ENCODE measurements at places on chromosomes 5 and 9.

DNA sequence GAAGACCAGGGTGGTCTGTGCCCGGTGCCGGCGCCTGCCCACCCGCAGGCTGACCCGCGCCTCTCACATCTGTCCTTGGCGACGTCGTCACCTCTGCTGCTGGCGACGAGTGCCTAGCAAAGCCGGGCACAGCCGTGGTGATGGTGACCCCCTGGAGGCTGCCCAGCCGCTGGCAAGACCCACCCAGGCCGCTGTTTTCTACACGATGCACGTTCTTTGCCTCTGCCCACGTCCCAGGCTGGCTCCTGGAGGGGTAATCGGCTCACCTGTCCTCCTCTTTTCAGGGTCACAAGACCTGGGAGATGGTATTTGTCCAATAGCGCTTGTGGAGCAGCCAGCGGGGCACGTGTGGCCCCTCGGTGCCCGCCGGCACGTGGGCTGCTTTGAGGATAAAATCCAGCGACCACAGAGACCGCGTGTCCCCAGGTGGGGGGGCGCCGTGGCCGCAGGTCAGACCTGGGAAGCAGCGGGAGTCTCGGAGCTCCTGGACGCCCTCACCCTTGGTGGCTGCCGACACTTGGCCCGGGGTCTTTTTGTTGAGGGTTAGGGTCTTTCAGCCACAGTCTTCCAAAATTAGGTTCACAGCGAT, 29.5 kb downstream of the SLC9A3 start:
- no peak for DNase-seq

GRCh38 chr9:131167146-131167692, 41.8 kb downstream of the NUP214 start:
- DNase-seq, result no peak

GRCh38 chr9:100074093-100074492, 24.7 kb downstream of the ERP44 start:
- DNase-seq, result peak; percentile 37

- no peak for DNase-seq
Observed at GRCh38 chr5:159819591-159820411, 96.5 kb upstream of the ADRA1B start.

- DNase-seq, result no peak
Observed at GRCh38 chr5:7837403-7837802, 13.5 kb downstream of the CFAP90 start.

GRCh38 chr9:113844466-113844865, 31.6 kb upstream of the ZNF618 start:
- DNase-seq, result no peak

DNA sequence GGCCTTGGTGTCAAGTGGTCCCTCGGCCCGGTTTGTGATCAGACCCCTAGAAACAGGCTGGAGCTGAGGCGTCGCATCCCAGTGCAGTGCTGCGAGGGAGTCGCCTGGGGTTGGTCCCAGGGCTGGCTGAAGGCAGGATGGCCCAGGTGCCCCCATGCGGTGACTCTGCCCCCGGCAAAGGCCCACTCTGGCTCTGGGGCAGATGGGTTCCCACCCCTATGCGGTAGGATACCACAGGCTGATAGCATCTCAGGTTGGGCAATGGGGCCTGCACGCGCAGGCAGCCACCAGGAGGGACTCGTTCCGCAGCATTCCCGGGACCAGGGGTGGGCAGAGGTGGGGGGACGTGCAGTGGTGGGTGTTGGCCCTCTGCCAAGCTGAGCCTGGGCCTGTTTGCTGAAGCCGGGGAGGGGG, 86.0 kb downstream of the RXRA start:
- DNase-seq, result no peak

DNA sequence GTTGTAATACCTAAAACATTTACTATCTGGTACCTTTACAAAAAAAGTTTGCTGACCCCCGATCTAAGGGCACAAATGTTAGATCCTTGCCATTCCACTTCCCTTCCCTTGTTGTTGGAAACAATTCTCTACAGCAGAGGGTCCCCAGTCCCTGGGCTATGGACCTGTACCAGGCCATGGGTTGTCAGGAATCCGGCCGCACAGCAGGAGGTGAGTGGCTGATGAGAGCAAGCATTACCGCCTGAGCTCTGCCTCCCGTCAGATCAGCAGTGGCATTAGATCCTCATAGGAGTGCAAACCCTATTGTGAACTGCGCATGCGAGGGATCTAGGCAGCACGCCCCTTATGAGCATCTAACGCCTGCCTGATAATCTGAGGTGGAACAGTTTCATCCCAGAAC, 248.5 kb downstream of the AP3B1 start:
- no peak for DNase-seq

DNA sequence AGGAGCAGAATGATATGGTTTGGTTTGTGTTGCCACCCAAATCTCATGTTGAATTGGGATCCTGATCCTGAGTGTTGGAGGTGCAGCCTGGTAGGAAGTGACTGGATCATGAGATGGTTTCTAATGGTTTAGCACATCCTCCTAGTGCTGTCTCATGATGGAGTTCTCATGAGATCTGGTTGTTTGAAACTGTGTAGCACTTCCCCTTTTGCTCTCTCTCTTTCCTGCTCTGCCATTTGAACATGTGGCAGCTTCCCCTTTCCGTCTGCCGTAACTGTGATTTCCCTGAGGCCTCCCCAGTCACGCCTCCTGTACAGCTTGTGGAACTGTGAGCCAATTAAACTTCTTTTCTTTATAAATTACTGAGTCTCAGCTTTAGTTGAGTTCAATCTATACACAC, 756.8 kb upstream of the CDH6 start:
- DNase-seq, result no peak

GRCh38 chr5:166648736-166649135, 1642.7 kb upstream of the WWC1 start:
- DNase-seq, result no peak

GRCh38 chr5:140214831-140215230, 39.8 kb downstream of the CYSTM1 start:
- DNase-seq, result no peak

DNA sequence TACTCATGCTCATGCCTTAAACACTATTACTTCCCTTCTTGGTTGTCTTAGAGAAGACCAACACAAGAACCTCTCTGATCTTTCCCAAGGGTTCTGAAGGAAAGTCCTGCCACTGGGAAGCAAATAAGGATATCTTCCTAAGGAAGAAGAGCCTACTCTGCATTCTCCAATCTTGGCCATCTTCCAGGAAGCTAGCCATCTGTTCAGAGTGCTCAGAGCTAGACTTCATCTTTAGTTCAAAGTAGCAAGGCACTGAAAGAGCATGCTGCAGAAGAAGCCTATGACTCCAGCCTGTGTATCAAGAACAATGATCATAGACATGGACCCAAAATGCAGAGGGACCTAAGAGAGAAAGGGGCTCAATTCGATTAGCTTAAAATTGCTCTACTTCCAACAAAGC, 114.7 kb downstream of the KIAA0825 start:
- no peak for DNase-seq

GRCh38 chr5:42982107-42982622, 58.0 kb downstream of the ANXA2R start:
- no peak for DNase-seq

DNA sequence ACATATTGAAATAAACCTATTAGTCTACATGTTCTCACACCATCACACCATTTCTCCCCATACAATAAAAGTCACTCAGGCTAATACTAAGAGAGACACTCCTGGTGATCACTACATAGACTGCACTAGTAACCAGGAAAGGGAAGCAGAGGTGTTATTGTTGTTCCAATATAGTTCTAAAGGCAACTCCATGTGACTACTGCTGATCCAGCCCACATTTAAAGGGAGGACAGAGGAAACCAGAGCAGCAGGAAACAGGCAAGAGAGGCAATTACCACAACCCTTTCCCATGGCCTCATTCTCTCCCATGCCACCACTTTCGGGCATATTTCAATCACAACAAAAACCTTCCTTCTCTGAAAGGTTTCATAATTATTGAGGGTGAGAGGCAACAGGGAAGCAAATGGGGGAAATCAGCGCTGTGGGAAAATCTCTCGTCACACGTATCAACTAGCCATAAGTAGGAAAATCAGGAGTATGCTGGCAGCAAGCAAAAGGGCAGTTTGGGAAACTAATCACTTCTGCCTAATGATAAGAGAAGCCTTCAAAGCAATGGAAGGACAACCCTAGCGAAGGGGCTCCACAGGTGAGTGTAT, 1.8 kb downstream of the UBAP2 start:
- DNase-seq, result no peak

GRCh38 chr5:64659289-64659688, 31.0 kb upstream of the SHISAL2B start:
- DNase-seq, result no peak

DNA sequence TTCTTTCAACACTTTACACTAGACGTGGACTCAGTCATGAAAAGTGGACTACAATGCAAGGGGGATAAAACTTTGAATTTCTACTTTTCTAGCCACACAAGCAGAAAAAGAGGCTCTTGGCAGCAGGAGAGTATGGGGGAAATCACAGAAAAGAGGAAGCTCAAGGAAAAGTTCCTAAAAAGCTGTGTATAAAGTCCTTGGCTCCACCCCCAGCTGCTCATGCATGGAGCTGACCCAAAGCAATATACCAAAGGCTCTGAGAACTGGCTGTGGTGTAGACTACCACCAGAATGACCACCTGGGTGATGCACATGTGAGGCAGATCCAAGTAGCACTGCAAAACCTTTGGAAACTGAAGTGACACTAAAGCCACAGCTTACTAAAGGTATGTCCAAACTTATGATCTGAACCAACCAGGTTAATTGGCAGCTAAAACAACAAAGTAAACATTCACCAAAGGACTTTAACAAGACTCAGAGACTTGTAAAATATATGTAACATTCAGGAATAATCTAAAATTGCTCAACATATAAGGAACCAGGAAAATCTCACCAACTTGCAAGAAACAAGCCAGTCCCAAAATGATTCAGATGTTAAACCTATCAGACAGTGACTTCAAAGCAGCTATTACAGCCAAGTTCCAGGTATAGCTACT, 55.5 kb upstream of the RASGRF2 start:
- DNase-seq, result no peak

DNA sequence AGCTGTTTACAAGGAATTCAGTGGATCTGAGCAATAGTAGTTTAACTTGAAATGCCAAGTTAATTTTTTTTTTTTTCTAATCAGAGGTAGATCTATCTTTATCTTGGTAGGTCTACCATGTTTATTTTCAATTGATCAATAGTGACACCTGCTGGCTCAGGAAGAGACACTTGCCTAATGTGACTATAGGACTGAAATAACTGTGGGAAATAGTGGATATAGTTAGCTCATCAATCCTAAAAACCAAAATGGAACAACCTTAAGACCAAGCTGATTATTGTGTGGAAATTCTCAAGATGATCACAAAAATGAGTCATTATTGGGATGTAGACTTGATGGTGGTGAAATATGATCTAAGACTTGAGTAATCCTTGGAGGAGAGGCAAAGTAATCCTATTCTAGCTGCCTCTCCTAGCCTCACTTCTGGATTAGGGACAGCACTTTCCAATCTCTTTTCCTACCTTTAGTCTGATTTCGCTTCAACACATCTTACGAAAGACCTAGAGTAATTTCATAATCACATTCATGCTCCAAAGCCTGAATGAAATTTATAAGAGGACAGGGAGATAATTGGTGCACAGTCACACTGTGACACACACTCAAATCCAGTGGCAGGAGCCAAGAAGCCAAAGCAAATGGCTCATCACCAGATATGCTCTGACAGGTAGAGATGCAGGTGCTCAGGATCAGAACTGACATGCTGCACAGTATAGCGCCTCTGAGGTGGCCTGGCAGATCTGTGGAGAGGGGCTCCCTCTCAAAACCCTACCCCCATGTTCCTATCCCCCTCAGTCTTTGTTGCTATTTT, 156.3 kb downstream of the HMHB1 start:
- no peak for DNase-seq

GRCh38 chr9:108924466-108924865, 9.5 kb downstream of the ELP1 start:
- DNase-seq, result no peak

DNA sequence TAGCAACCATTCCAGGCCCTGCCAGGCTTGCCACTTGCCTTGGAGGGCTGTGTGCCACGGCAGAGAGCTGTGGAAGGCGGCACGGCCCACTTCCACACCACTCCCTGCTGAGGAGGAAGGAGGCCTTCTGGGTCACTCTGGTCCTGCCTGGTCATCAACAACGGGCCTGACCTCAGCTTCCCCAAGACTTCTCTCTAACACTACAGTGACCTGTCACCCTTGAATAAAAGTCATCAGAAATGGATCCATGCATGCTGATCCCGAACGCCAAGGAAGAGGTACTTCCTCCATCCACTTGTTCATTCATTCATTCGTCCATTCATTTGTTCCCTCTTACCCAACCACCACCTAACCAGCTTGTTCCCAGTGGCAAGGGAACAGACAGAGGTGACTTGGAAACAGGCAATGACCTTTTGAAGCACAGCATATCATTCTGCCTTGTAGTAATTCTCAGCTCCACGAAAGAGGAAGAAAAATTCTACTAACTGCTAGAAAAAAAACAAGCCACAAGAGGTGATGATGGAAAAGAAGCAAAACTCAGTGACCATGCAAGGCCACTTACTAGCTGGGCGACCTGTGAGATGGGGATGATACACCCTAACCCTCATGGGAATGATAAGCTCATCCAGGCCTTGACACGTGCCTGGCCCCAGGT, 58.6 kb downstream of the STK10 start:
- no peak for DNase-seq

- no peak for DNase-seq
Observed at GRCh38 chr9:136624184-136624951, 38.3 kb upstream of the EGFL7 start.

DNA sequence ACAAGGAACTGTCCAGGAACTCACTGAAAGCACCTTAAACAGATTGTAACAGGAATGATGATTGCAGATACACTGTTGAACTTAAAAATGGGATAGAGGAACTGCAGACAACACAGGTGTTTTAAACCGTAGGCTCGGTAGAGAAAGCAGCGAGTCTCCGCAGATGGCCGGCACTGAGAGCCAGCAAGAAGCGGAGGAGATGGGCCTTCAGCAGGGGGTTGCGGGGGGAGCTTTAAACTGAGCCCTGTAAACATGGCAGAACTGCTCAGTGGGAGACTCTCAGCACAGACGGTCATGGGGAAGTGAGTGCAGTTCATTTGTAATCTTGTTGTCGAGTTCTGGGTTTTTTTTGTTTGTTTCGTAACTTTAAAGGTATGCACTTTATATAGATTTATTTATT, 155.1 kb upstream of the OTULINL start:
- DNase-seq, result no peak

GRCh38 chr5:172353271-172353812, 69.8 kb upstream of the UBTD2 start:
- no peak for DNase-seq

- DNase-seq, result no peak
Observed at GRCh38 chr5:72194846-72195245, 87.6 kb downstream of the MAP1B start.

DNA sequence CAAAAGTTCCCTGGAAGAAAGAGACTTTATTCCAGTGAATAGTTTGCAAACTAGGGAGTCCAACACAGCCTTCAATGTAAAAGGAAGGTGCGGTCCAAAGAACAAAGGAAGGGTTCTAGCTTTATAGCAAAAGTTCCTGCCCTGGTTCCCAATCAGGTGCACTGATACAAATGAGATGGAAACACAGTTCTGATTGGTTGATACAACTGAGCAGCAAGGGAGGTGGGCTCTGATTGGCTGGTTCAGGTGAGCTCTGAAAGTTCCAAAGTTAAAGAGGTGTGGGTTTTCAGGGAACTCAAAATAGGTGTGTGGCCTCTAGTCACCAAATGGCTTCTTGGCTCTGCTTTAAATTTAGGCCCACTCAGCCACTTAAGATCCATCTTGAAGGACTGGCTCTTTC, 43.1 kb downstream of the P4HA2 start:
- no peak for DNase-seq

GRCh38 chr5:142758062-142758795, 11.9 kb upstream of the ARHGAP26 start:
- no peak for DNase-seq
